ENCODE measurements at places on chromosomes 12 and 14.

DNA sequence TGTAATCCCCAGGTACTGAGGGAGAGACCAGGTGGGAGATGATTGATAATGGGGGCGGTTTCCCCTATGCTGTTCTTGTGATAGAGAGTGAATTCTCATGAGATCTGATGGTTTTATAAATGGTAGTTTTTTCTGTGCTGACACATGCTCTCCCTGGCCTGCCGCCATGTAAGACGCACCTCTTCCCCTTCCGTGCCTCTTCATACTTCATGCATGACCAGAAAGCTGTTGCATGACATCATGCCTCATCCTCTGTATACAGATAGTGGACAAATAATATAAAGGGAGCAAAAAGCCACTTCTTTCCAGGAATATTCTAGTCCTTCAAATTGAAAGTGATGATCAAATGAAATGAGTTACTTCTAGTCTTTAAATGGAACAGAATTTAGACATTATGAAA lies 47.3 kb upstream of the LRIG3 start:
- no peak for DNase-seq

DNA sequence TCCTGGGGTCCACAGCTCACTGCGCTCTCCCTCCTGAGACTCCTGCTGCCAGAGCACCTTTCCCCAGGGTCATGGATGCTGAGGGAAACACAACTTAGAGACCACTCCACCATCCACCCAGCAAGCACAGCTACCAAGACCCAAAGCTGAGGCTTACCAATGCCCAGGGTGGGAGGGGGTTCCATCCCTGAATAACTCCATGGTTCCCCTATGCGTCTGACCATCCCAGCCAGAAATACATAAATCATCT lies 36.3 kb downstream of the DAD1 start:
- no peak for DNase-seq

DNA sequence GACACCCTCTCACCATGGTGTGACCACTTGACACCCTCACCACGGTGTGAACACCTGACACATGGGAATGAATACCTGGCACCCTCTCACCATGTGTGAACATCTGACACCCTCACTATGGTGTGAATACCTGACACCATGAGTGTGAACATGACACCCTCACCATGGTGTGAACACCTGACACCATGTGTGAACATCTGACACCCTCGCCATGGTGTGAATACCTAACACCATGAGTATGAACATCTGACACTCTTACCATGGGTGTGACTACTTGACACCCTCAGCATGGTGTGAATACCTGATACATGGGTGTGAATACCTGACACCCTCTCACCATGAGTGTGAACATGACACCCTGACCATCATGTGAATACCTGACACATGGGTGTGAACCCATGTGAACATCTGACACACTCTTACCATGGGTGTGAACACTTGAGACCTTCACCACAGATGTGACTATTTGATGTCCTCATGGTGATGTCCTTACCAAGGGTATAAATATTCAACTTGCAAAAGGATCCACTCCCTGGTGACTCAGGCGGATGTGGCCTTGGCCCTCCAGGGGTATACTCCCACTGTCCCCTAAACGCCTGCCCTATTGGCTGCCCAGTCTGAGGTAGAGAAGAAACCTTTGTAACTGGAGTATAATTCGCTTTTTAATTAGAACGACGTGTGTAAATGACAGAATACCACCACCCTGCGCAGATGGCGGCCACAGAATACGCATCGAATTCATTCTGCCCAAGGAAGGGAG lies 29.1 kb downstream of the RFLNA start:
- no peak for DNase-seq

DNA sequence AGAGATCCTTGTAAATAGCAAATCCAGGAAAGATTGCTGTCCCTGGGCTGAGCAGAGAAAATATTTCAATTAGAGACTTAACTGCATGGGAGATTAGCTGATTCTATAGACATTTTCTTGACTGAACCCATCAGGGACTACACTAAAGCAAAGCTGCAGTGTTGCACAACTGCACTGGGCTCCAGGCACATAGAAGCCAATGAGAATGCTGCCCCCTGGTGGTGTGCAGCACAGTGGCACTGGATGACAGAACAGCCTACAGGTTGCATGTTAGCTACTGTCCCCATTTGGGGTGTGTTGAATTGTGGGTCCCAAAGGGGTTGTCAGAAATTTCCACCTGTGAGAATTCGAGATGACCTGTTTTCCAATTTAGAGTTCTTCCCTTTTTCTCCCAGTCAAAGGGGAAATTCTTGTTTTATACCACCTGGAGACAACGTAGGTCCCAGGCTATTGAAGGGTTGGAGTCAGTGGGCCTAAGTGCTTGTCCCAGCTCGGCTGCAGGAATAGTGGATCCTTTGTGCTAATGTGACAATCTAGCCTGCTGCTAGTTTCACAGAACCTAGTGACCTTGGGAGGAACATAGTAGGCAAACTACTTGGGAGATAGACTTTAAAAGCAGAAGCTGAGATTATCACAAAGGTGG lies 114.7 kb downstream of the SLC8A3 start:
- DNase-seq, result no peak

- no peak for DNase-seq
These were observed 60.3 kb downstream of the KLRG1 start for GRCh38 chr12:9049520-9050133.

DNA sequence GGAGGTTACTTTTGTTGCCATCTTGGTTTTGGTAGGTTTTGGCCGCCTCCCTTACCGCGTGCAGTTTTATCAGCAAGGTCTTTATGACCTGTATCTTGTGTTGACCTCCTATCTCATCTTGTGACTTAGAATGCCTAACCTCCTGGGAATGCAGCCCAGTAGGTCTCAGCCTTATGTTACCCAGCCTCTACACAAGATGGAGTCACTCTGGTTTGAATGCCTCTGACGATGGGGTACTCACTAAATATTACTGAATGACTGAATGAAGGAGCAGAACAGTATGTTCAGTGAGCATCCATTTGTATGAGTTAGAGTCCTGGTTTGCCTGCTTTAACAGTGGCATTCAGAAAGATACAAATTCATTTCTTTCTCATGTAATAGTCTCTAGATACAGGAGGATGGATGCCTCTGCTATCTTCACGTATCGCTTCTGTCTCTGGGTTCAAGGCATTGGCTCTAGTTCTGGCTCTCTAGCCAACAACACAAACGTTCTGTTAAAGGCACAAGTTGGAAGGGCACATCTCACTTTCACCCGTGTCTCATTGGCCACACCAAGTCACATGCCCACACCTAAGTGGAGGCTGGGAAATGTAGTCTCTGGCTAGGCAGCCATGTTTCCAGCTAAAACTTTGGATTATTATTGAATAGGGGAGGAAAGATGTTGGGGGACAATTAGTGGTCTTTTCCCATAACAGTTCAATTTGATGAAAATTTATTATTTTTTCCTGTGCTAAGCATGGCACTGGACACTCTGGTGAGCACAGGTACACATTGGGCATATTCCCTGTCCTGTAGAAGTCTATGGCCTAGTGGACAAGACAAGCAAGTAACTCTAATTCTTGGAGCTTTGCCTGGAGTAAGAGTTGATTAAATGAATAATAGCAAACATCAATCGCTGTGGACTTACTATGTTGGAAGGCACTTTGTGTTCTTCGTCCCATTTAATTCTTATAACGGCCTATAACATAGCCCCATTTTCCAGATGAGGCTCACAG lies 75.2 kb upstream of the RPH3A start:
- DNase-seq, result no peak

GRCh38 chr14:78593949-78594348 lies 423.8 kb downstream of the NRXN3 start:
- no peak for DNase-seq

DNA sequence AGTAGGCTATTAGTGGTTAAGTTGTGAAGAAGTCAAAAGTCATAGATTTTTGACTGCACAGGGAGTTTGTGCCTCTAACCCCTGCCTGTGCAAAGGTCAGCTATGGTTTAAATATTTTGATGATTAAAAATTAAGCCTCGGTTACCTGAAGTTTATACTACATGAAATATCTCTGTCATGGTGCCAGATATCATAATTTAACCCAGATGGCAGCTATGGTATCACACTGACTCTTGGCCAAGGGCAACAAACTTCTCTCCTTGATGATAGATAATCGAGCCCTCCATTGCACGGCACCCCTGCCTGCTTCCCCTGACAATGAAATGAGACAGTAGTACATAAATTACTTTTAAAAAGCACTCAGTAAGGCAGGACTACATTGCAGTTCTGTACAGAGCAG lies 80.8 kb downstream of the SLC35F4 start:
- DNase-seq, result no peak
